ENCODE measurements at places on chromosomes 5 and 9. TPM values are rescaled to one million over a fixed set of nuclear protein-coding genes. Genes with fewer than 3 reads are reported as not detected.

The PRR16 gene
- 11.9 TPM for total RNA-seq

The SLC9A3 gene
- total RNA-seq: 2.0 TPM

The IFNA2 gene
- total RNA-seq: 0.79 TPM

The RORB gene
- 62.8 TPM for total RNA-seq

The KIF24 gene
- 1.4 TPM for total RNA-seq

The PDE6A gene
- total RNA-seq: 0.22 TPM

The MOB3B gene
- 28.2 TPM for total RNA-seq

The F12 gene
- 9.7 TPM for total RNA-seq

The TSSK1B gene
- total RNA-seq: not detected

The PCDHGB6 gene
- 8.3 TPM for total RNA-seq

The WASHC1 gene
- 23.7 TPM for total RNA-seq

The LHX6 gene
- 14.1 TPM for total RNA-seq

The GPX3 gene
- total RNA-seq: 49.9 TPM

The PARP8 gene
- 53.8 TPM for total RNA-seq

The SPATA31E1 gene
- not detected for total RNA-seq

The ITGA2 gene
- 7.5 TPM for total RNA-seq

The TRPM3 gene
- 62.1 TPM for total RNA-seq

The ADAMTS19 gene
- total RNA-seq: 13.4 TPM

The FGF18 gene
- 0.46 TPM for total RNA-seq

The CAVIN4 gene
- 4.4 TPM for total RNA-seq

The C5orf58 gene
- not detected for total RNA-seq

The GARIN3 gene
- not detected for total RNA-seq

The POU5F2 gene
- 5.0 TPM for total RNA-seq

The KDM4C gene
- total RNA-seq: 51.8 TPM

The ANKRD34B gene
- 0.40 TPM for total RNA-seq

The SH3TC2 gene
- 8.0 TPM for total RNA-seq

The IRGM gene
- 0.27 TPM for total RNA-seq

The IFNA21 gene
- not detected for total RNA-seq

The HIGD2A gene
- 77.8 TPM for total RNA-seq

The ZNF883 gene
- total RNA-seq: 15.1 TPM

The TMC1 gene
- total RNA-seq: 2.1 TPM

The PLAC8L1 gene
- total RNA-seq: 4.8 TPM

The FANCG gene
- total RNA-seq: 30.0 TPM

The AGXT2 gene
- not detected for total RNA-seq
